ENCODE measurements at places on chromosomes 2 and 18.

- no peak for DNase-seq
Observed at GRCh38 chr2:20168048-20168726, 56.7 kb downstream of the SDC1 start.

DNA sequence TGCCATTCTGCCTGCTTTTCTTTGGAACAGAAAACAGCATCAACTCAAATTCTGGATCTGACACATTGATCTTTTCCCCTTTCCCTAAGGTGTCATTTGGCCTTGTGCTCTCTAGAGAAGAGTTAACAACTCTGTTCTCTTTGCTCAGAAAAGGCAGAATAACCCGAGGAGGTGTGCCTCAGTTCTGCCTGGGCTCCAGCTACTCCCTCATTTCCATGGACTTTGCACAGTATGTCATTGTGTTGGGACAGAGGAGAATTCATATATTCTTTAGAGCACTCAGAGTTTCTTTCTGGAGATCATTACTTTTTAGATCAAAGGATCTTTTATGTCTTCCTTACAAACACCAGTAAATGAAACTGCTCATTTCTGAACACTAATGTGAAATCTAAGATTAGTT lies 249.1 kb downstream of the PHLPP1 start:
- DNase-seq = no peak

DNA sequence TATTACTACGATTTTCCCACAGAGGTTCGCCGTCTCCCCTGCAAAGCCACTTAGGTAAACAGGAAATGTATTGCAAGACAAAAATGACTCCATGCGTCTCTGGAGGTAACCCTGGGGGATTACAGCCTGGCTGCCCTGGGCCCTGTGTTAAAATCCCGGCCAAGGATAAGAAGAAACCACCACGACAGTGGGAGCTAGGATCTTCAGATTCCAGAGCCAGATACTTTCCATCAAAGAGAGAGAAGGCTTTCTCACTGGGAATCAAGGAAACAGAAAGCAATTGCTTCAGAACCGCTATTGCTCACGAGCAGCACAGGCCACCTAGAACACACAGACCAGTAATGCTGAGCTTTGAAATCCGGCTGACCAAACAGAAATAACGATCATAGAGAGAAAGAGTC lies 97.9 kb upstream of the ZNF516 start:
- DNase-seq = no peak

DNA sequence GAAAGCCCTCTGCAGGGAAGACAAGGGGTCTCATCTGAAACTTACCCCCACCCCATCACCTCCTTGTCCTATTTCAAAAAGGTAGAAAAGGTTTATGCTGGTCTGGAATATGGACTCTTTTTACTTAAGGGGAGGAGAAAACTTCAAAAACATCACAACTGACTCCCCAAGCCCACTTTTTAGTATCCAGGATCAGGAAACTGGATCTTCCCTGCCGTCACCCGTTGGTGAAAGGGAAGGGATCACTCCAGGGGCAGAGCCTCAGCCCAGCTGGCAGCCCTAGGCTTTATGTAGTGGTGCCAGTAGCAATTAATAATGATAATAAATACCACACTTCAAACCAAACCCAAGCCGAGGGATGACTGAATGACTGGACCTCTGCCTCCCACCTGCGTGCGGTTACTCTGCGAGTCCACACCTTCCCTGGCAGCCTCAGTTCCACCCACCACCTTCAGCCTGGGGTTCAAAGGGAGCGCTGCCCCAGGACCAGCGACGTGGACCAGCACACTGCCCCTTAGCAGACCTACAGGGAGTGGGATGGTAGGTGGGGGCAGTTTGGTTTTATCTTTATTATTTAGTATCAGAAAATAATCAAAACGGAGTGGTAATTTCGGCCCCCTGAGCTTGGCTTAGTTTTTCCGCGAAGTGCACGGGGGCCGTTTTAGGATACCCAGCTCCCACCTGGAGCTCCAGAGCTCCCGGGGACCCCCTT lies 4.9 kb upstream of the GATA6 start:
- DNase-seq = no peak

DNA sequence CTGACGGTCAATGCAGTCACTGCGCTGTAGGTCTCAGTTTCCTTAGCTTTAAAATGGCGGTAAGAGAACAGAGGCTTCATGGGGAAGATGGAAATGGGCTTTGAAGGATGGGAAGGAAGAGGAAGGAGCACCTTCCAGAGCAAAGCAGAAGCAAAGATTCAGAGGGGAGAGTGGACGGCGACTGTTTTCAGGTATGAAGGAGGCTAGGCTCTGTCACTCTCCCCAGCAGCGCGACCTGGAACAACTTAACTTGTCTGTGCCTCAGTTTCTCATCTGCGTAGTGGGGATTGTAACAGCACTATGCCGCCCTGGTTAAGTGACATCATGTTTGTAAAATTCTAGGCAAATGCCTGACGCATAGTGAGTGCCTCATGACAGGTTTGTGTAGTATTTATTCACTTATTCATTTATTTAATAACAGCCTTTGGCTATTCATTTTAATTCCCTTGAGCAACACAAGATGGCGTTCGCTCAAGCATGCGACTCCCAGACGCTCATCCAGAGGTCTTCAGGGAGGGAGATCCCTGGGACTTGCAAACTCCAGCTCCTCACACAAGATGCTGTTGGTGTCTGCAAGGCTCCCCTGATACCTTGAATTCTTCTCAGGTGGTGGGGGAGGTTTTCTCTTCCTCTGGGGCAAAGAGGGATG lies 336.3 kb downstream of the DYSF start:
- peak; percentile 63 for DNase-seq

DNA sequence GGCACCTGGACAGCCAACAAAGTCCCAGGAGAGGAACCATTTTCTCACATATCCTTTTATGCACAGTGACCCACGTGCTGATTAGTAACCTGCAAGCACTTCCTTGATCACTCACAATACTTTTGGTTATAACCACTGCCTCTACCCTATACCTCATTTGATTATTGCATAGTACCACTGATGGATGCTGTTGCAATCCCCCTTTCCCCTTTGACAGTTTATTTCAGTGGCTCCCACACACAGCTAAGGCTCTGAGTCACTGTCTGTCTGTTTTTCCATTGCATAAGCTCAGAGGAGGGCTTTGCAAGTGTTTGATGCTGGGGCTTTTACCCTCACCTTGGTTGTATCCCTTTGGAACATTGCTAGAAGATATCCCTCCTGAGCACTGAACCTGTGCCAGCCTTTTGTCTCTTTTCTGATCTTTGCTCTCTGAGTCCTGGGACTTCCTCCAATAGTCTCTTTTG lies 101.7 kb upstream of the RBBP8 start:
- DNase-seq = peak; percentile 70

- no peak for DNase-seq
Observed at GRCh38 chr2:193810533-193810932, 1615.8 kb upstream of the TMEFF2 start.

DNA sequence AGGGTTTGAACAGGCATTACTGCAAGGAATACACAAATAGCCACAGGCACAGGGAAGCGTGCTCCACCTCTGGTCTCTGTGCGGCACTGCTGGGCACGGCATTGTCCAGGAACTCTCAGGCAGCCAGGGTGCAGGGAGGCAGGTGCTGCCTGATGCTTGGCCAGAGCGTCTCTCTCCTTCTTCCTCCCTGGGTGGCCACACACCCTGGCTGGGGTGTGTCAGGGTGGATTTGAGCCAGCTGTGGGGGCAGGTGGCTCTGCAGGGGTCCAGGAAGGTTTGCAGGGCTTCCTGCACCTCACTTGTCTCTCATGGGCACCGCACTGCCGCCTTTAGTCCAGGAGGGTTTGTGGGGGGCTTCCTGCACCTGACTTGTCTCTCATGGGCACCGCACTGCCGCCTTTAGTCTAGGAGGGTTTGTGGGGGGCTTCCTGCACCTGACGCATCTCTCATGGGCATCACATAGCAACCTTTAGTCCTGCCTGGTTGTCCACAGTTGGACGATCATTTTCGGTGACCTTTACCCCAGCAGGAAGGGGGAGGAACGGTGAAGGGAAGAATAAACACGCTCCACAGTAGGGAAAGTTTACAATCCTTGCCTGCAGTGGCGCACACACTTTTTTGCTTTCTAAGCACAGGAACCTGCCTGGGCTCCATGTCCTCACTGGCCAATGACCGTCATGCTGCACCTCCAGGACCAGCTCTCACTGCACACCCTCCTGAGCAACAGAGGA lies 332.9 kb downstream of the EIPR1 start:
- DNase-seq = no peak
